Tongue (tissue), 3 donors: ENCODE measurements at places on chromosomes 11 and 22.

DNA sequence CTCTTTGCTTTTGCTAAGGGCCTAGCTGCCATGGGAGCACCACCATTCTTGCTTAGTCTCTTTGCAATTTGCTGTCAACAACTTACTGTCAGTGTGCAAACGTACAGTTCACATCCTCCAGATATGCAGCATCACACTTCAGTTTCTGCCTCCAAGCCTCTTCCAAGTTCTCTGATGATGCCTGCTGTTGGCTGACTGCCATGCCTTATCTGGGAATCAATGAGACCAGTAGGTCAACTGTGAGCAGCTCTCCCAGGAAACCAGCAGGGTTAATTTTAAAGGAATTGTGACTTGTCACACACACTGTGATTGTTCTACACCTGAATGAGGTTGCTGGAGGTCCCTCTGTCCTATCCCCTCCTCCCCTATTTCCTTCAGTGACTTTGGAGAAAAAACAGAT, 56.0 kb downstream of the COPB1 start:
- peak; percentile 23 for DNase-seq

GRCh38 chr22:20940904-20941385, 23.7 kb downstream of the CRKL start:
- no peak for DNase-seq

- DNase-seq: peak; percentile 16
Observed at GRCh38 chr11:129143335-129143734, 48.8 kb downstream of the ARHGAP32 start.

- DNase-seq: peak; percentile 27
Observed at GRCh38 chr22:47395481-47395880, 633.0 kb downstream of the TBC1D22A start.

DNA sequence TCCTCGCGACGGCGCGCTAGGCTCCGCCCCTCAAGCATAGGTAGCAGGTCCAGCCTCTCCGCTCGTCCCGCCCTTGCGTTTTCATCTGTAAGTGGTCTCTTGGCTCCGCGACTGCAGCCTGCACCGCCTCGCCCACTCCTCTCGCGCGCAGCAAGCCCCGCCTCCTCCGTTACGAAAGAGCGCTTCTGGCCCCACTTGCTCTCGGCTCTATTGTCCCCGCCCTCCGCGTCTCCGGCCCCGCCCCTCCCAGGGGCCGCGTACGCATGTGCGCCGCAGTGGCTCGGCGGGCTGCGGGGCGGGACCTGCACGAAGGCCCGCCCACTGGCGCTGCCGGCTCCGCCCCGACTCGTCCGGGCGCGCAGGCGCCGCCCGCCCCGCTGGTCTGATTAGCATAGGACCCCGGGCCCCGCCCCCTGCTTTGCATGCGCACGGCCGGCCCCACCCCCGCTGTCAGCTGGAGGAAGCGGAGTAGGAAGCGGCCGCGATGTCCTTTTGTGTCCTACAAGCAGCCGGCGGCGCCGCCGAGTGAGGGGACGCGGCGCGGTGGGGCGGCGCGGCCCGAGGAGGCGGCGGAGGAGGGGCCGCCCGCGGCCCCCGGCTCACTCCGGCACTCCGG, at the start of gene ESRRA:
TSS of gene ESRRA (plus strand) at position 450 of the 616 bp plus-strand sequence. CDS start 1,656 bp downstream, outside the sequence.
- DNase-seq: peak; percentile 99

GRCh38 chr11:8886322-8886721, 24.7 kb upstream of the AKIP1 start:
- no peak for DNase-seq

DNA sequence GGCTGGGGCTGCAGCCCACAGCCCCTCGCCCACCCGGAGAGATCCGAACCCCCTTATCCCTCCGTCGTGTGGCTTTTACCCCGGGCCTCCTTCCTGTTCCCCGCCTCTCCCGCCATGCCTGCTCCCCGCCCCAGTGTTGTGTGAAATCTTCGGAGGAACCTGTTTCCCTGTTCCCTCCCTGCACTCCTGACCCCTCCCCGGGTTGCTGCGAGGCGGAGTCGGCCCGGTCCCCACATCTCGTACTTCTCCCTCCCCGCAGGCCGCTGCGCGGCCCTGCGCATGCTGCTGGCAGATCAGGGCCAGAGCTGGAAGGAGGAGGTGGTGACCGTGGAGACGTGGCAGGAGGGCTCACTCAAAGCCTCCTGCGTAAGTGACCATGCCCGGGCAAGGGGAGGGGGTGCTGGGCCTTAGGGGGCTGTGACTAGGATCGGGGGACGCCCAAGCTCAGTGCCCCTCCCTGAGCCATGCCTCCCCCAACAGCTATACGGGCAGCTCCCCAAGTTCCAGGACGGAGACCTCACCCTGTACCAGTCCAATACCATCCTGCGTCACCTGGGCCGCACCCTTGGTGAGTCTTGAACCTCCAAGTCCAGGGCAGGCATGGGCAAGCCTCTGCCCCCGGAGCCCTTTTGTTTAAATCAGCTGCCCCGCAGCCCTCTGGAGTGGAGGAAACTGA, 731 bp downstream of the GSTP1 start:
- DNase-seq: peak; percentile 82

- peak; percentile 67 for DNase-seq
Observed at GRCh38 chr11:64355078-64355940, 3.7 kb upstream of the RPS6KA4 start.

GRCh38 chr11:34840736-34841386, 75.3 kb downstream of the APIP start:
- no peak for DNase-seq
